ENCODE measurements at places on chromosomes 2 and 18. TPM values are rescaled to one million over a fixed set of nuclear protein-coding genes. Genes with fewer than 3 reads are reported as not detected.

SH3YL1 gene
- total RNA-seq, result 25.8 TPM

GRCh38 chr18:66994790-66995189 is 390.9 kb upstream of the CDH19 start:
- DNase-seq, result no peak

DNA sequence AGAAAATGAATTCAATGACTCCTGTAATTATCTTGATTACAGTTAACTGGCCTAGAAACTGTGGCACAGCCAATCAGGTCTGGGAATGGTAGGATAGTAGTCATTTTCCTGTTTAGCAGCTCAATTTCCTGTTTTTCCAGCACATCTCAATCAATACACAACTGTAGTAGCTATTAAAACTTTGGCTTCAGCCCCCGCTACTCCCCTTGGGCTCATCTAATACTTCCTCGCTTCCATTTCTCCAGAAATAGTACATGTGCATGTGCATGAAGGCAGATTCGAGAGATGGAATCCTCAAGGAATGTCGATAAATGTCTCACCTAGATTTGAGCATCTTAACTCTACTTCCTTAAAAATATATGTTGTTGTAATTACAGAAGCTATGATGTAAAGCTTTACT is 9.7 kb downstream of the COBLL1 start:
- DNase-seq, result no peak

DNA sequence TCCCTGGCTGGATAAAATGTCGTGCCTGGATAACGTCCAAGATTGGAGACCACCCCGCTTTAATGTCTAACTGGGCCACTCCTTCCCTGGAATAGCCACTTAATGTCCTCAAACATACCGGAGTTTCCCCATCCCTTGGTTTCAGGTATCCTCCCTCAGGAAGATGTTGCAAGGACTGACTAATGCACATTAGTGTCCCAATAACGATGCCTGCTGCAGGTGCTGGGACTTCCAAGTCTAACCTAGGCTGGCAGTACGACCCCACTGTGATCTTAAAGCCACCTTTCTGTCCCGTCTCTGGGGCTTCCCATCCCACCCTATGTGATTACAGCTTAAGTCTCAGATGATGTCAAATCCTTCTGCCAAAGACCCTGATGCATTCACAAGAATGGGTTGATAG is 1.1 kb upstream of the ATP6V1C2 start:
- DNase-seq, result no peak

GRCh38 chr18:33924576-33924975 is 300.1 kb downstream of the NOL4 start:
- DNase-seq, result no peak

DNA sequence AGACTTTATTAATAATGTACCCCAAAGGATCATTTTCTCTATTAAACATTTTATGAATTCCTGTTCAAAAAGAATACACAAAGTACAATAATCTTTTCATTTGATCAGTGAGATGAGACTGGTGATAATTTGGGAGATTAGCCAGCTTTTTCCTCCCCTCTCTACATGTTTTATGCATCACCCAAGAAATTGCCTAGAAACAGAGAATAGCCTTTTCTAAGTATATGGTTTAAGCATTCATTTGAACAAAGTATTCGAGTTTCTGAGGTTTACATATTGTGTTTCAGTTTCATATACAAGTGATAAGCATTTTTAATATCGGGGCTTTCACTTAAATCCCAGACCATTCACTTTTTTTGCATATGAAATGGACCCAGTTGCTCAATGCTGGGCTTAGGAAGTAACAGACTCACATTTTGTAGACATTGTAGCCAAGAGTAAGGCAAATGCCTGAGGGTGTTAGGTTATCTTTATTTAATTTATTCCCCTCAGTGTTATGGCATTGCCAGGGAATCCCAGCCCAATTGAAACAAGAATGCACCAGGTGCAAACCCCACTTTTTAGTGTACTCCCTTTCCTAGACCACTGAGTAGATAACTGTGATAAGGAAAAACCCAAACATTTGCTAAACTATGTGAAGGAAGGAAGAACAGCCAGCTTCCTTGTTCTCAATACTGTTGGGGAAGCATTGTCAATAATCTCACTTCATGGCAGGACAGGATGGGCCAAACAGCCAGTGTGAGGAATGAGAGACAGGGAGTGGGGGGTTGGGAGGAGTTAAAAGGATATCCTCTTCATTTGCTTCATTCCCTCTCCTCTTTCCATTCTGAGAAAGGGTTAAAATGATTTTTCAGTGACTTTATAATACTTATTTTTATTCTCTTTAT is 3.5 kb downstream of the CPO start:
- DNase-seq, result no peak

GRCh38 chr2:170362871-170363631 is 185.1 kb downstream of the MYO3B start:
- DNase-seq, result no peak

DNA sequence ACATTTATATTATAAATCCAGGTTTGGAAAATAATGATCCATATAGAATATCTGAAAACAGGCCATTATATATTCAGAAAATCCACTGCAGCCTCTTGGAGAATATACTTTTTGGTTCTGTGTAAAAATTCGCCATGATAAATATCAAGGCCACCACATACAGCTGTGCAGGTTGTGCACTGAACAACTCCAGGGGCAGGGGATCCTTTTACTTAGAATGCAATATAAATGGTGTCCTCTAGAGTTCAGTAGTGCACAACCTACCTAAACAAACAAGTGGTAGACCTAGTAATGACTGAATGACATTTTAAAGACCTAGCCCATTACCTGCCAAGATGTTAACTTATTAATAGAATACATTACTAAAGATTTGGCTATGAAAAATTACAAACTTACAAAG is 22.4 kb downstream of the MOGAT1 start:
- no peak for DNase-seq

TMEM247 gene
- total RNA-seq, result not detected

DNA sequence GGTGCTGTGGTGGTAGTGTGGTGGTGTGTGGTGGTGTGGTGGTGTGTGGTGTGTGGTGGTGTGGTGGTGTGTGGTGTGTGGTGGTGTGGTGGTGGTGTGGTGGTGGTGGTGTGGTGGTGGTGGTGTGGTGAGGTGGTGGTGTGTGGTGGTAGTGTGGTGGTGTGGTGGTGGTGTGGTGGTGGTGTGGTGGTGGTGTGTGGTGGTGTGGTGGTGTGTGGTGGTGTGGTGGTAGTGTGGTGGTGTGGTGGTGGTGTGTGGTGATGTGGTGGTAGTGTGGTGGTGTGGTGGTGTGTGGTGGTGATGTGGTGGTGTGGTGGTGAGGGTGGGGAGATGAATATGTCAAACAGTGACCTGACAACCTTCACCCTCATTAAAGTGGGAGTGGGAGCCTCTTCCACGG is 55.6 kb upstream of the DLGAP1 start:
- no peak for DNase-seq

DYNAP gene
- 0.09 TPM for total RNA-seq

ERICH2 gene
- total RNA-seq, result not detected

GRCh38 chr2:37317746-37318145 is 6.9 kb downstream of the PRKD3 start:
- no peak for DNase-seq

- no peak for DNase-seq
Measured at GRCh38 chr2:28428486-28428885, 35.8 kb downstream of the FOSL2 start.

- DNase-seq, result no peak
Measured at GRCh38 chr18:49751427-49752094, 61.8 kb downstream of the ACAA2 start.

DNA sequence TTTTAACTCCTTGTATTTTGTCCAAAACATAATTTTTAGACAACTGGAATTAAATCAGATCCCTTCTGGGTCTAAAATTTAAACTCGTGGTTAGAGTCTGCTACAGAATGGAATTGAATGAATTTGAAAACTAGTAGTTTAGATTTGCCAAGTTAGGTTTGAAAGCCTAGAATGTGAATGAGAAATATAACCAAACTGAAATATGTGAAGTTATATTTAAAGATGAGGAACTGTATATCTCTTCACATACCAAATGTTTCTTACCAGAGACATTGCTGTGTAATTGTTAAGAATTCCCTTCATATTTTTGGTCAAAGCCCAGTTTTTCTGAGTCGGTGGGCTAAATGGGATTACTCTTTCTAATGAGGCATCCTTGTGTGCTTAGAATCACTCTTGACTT is 74.2 kb downstream of the LPIN1 start:
- no peak for DNase-seq

All from thymus (tissue), 14 donors.